Gastrocnemius medialis (tissue), 4 donors: ENCODE measurements at places on chromosomes 3 and 15.

GRCh38 chr15:99443768-99444446 lies 121.9 kb upstream of the MEF2A start:
- H3K4me3 ChIP-seq: no peak overlapping the region
- no peak for DNase-seq
- H3K27me3 ChIP-seq: no peaks in the 10 kb centered on the region
- peaks cover 41% of the 10 kb centered on the region for H3K4me1 ChIP-seq
- no peaks in the 10 kb centered on the region for H3K36me3 ChIP-seq
- H3K27ac ChIP-seq: peak overlapping the region; percentile 1

- H3K4me3 ChIP-seq: no peak overlapping the region
- no peaks in the 10 kb centered on the region for H3K4me1 ChIP-seq
- no peak overlapping the region for H3K27ac ChIP-seq
- no peak for DNase-seq
Observed at GRCh38 chr3:83039422-83039821, 1278.0 kb upstream of the GBE1 start.

DNA sequence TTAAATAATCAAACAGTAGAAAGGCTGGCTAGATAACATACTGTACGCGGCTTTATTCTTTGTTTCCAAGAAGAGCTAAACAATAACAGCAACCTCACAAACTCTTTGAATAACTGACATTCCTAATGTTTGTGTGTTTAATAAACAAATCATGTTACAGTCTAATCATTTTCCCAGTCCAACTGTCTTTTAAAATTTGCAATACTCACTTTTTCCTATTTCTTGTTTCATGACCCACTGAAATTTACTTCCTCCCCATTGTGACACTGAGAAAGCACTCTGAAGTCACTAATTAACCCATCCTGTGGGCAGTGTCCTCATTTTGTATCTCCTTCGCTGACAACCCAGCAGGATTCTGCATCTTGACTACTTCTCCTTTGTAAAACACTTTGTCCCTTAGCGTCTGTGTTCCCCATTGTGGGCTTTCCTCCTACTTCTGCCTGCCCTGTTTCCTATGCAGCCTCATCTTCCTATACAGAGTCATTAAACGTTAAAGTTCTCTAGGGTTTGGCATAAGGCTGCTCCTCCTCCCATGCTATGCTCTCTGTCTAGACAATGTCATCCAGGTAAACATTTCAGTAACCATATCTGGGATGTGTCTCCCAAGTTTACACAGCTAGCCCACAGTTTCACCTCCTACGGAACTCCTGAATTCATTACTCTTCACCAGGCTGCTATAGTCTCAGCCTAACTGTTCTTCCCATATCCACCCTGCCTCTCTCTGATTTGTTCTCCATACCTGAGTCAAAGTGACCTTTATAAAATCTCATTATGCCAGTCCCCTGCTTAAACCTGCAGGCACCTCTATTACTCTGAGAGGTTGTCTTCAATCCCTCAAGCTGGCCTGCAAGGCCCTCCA lies 148.9 kb downstream of the GREM1 start:
- H3K27me3 ChIP-seq: no peaks in the 10 kb centered on the region
- DNase-seq: no peak
- H3K4me3 ChIP-seq: no peak overlapping the region
- no peaks in the 10 kb centered on the region for H3K36me3 ChIP-seq
- H3K27ac ChIP-seq: no peak overlapping the region

- H3K27me3 ChIP-seq: no peaks in the 10 kb centered on the region
- H3K36me3 ChIP-seq: no peaks in the 10 kb centered on the region
- H3K27ac ChIP-seq: peak overlapping the region; percentile 100
- DNase-seq: no peak
Observed at GRCh38 chr15:90097475-90097874, 4.8 kb downstream of the IDH2 start.

DNA sequence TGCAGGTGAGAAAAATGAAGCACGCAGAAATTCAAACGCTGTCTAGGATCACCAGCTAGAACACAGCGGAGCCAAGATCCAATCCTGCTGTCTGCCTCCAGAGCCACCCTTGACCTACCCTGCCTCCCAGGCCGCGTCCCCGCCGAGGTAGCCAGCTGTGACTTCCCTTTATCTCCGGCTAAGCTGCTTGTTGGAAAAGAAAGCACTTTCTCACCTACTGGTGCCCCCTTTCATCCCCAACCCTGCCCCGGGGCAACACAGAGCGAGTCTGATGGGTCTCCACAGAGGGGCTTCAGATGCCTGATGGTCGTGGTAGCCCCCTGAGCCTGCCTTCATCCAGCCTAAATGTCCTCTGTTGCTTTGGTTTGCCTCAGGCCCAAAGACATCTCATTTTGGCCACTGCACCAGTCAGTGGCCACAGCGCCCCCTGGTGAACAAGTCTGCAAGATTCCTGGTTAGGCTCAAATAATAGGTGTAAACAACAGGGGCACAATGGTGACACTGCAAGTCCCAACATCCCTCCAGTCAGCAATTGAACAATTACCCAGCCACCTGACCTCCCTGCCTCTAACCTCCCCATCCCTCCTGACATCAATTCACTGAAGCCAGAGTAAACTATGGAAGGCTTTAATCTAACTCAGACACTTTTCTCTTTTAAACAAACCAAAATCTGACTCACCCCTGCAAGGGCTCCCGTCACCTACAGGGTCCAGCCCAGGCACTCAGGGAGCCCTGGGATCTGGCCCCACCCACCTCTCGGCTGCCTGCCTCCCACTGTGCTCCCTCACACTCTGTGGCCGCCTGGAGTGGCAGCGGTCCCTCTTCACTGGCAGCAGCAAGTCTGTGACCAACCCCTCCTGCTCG lies 27.3 kb upstream of the BCL2L10 start:
- H3K4me1 ChIP-seq: peaks cover 4% of the 10 kb centered on the region
- H3K27ac ChIP-seq: no peak overlapping the region
- peak; percentile 44 for DNase-seq
- no peaks in the 10 kb centered on the region for H3K27me3 ChIP-seq

DNA sequence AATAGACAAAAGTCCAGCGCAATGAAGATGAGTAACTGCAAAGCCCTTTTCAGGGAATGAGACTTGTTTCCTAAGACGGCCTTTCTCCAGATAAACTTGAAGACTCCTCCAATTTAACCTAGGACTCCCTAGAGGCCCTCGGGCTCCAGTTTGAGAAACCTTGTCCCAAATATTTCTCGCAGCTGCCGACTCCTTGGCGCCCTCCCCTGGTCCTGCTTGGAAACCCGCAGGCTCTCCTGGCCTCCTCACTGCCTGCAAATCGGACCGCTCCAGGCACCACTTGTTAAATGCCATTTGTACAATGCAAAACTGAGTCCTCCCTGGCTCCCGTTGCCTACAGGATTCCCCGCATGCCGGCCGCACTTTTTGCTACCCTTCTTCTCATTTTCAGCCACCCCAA lies 36.8 kb downstream of the MUC4 start:
- H3K4me3 ChIP-seq: no peak overlapping the region
- no peaks in the 10 kb centered on the region for H3K36me3 ChIP-seq
- no peak for DNase-seq
- H3K27ac ChIP-seq: no peak overlapping the region
- no peaks in the 10 kb centered on the region for H3K27me3 ChIP-seq

- H3K27ac ChIP-seq: peak overlapping the region; percentile 91
- no peaks in the 10 kb centered on the region for H3K27me3 ChIP-seq
- peaks cover 59% of the 10 kb centered on the region for H3K4me1 ChIP-seq
- peak; percentile 80 for DNase-seq
Observed at GRCh38 chr3:141241616-141242376, 10.2 kb downstream of the PXYLP1 start.

DNA sequence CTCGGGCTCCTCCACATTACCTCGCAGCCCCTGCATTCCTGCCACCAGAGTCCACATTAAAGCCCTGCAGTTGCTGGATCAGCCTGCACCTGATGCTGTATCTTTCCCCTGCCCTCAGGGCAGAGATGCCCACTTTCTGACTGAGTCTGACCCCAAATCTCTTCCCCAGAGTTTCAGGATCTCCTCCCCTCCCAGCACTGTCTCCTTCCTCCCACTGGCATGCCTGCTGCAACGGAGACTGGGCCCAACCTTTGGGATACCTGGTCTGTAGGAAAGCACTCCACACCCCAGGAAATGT lies 20.6 kb upstream of the GP9 start:
- no peak overlapping the region for H3K4me3 ChIP-seq
- no peaks in the 10 kb centered on the region for H3K4me1 ChIP-seq
- no peak for DNase-seq
- no peak overlapping the region for H3K27ac ChIP-seq
- no peaks in the 10 kb centered on the region for H3K36me3 ChIP-seq

DNA sequence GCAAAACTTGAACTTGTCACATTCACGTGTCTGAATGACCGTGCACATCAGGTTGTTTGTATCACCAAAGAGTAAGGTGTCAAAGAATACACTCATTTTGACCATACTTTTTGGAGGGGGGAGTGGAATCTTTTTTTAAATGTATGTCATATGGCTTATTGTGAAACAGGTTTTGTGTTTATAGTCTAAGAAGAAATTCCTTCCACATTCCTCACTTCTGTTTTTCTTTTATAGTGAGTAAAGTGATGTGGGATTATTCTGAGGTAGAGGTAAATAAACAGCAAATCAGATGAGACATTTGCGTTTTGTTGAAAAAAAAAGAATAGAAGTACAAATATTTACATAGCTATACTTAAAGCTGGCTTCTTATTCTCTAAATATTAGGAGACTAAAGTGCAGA lies 33.0 kb downstream of the SRP14 start:
- DNase-seq: no peak
- no peaks in the 10 kb centered on the region for H3K27me3 ChIP-seq
- H3K36me3 ChIP-seq: no peaks in the 10 kb centered on the region
- H3K4me1 ChIP-seq: no peaks in the 10 kb centered on the region
- no peak overlapping the region for H3K27ac ChIP-seq

- H3K36me3 ChIP-seq: no peaks in the 10 kb centered on the region
- H3K27me3 ChIP-seq: no peaks in the 10 kb centered on the region
- peaks cover 6% of the 10 kb centered on the region for H3K4me1 ChIP-seq
- no peak overlapping the region for H3K27ac ChIP-seq
- H3K4me3 ChIP-seq: no peak overlapping the region
Observed at GRCh38 chr3:197363553-197364409, 65.4 kb upstream of the DLG1 start.

DNA sequence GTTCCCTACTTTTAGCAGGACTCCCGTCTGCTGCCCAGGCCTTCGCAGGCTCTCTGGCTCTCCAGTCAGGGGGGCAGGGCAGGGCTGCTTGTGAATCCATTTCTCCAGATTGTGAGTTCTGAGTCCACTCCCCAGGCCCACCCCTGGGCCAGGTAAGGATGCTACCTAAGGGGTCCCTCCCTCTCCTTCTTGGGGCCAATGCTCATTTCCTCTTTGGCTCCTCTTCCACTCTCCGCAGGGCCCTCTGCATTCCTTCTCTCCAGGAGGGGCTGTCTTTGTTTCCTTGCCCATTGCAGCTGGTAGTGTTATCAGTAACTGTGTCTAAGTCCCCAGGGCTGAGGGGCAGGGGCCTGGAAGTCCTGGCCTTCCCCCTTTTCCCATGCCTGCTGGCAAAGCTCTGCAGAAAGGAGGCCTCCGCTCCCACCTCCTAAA lies 13.0 kb upstream of the CACNA2D2 start:
- no peak for DNase-seq
- no peak overlapping the region for H3K4me3 ChIP-seq
- no peaks in the 10 kb centered on the region for H3K27me3 ChIP-seq
- H3K4me1 ChIP-seq: peaks cover 12% of the 10 kb centered on the region

DNA sequence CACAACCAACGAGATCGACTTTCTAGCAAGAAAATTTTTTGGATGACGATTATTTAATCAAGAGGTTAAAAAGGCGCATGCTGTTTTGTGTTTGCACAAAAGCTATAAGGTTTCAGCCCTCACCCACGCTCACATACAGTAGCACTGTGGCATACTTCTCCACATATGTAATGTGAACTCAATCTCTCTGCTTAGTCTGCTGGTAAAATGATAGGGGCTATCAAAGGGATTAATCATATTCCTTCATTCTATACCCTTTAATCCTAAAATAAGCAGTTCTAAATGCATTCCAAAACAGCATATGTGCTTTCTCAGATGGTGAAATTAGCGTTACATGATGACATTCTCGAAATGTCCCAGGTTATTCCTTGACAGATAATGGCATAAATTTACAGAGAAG lies 196.9 kb upstream of the PRICKLE2 start:
- no peaks in the 10 kb centered on the region for H3K36me3 ChIP-seq
- no peak overlapping the region for H3K27ac ChIP-seq
- DNase-seq: no peak
- H3K4me1 ChIP-seq: no peaks in the 10 kb centered on the region
- H3K4me3 ChIP-seq: no peak overlapping the region

GRCh38 chr15:100022806-100023205 lies 289.6 kb upstream of the LYSMD4 start:
- no peak overlapping the region for H3K27ac ChIP-seq
- no peaks in the 10 kb centered on the region for H3K36me3 ChIP-seq
- DNase-seq: no peak
- H3K27me3 ChIP-seq: no peaks in the 10 kb centered on the region

GRCh38 chr3:107426223-107426622 lies 49.0 kb downstream of the CCDC54 start:
- H3K36me3 ChIP-seq: no peaks in the 10 kb centered on the region
- no peak for DNase-seq
- H3K4me3 ChIP-seq: no peak overlapping the region
- no peaks in the 10 kb centered on the region for H3K27me3 ChIP-seq
- H3K27ac ChIP-seq: no peak overlapping the region

DNA sequence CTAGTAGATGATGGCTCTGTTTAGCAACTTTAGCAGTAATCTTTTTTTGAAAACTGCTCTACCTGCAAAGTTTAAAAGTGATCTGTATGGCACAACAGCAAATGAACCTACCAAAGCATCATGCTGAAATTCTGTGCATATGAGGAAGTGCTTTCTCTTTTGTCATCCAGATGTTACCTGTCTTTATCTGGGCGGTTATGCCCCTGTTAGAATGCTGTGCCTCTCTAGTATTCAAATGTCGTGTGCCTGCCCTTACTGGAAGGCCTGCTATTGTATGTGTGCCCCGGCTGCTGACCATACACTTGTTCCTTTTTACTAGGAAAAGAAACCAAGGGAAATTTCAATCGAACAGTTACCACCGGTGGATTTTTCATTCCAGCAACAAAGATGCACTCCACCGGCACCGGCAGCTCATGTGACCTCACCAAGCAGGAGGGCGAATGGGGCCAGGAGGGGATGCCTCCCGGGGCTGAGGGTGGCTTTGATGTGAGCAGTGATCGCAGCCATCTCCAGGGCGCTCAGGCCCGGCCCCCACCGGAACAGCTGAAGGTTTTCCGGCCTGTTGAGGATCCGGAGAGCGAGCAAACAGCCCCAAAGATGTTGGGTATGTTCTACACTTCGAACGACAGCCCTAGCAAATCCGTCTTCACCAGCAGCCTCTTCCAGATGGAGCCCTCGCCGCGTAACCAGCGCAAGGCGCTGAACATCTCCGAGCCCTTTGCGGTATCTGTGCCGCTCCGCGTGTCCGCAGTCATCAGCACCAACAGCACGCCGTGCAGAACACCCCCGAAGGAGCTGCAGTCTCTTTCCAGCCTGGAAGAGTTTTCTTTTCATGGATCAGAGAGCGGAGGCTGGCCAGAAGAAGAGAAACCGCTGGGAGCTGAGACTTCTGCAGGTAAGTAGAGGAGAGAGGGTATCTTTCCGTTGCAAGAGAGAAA lies 61.6 kb downstream of the TMEM39A start:
- DNase-seq: no peak
- H3K36me3 ChIP-seq: peaks cover 7% of the 10 kb centered on the region
- no peaks in the 10 kb centered on the region for H3K27me3 ChIP-seq
- no peak overlapping the region for H3K27ac ChIP-seq
- no peaks in the 10 kb centered on the region for H3K4me1 ChIP-seq
